ENCODE measurements at places on chromosomes 7 and 10.

DNA sequence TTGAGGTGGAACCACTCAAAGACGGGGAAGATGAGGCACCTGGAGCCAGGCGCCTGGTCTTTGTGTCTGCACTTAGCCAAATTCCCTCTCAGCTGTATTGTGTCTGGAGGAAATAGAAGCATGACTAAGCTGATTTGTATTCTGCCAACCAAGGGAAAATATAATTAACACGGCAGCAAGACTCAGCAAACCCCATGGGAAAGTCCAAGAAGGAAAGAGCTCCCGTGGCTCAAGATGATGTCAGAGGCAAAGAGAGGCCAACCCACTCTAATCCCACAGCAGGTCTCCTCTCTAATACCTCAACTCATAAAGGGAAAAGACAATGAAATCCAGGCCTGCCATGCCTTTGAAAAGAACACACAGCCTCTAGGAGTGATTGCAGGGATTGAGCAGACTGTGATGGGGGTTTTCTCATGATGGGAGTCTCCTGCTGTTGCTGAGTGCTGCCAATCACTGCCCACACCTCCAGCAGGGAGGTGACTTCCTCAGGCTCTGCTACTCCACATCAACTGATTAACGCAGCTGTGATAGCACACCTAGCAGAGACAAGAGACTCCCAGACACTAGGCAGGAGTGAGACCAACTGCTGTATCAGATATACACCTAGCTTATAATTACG, 255.5 kb upstream of the C7orf33 start:
- DNase-seq: no peak

- no peak for DNase-seq
Measured at GRCh38 chr7:51658684-51659083, 342.1 kb upstream of the COBL start.

DNA sequence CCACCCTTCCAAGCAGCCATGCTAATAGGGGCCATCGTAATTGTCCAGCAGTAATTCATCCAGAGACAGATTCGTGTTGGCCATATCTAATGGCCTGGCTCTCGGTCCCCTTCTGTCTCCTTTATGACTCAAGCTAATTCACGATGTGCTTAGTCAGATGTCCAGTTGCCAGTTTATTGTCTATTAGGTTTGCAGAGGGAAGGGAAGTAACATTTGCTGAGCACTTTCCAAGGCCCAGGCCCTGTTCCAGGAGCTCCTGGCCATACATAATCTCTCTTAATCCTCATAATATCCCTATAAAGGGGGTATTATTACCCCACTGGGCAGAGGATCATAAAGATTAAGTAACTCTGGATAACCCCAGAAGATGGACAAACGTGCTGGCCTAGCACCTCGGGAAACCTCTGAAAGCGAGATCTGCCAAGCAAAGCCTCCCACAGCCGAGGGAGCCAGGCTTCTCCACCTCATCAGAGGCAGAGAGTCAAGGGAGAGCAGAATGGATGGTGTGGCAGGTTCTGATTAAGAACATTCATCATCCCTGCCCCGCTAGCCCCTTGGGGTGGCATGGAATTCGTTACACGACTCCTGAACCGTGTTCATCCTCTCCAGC, 153.7 kb downstream of the PLXNA4 start:
- DNase-seq: no peak

- no peak for DNase-seq
Measured at GRCh38 chr10:32854435-32854834, 103.6 kb downstream of the ITGB1 start.

- no peak for DNase-seq
Measured at GRCh38 chr7:73449422-73449821, 15.8 kb downstream of the FZD9 start.

DNA sequence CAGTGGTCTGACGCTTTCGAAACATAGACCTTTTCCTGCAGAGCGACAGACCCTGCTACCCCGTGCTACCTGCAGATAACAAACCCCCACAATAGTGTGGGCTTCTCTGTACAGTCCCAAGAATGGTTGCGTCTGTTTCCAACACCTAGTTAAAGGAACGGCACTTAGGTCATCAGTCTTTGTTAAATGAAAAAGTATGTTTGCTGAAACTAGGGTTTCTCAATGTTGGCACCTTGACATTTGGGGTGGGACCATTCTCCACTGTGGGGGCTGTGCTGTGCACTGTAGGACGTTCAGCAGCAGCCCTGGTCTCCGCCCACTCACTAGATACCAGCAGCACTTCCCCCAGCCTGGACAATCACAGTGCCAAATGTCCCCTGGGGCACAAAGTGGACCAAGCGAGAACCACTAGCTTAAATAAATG, 13.7 kb downstream of the TECTB start:
- no peak for DNase-seq

DNA sequence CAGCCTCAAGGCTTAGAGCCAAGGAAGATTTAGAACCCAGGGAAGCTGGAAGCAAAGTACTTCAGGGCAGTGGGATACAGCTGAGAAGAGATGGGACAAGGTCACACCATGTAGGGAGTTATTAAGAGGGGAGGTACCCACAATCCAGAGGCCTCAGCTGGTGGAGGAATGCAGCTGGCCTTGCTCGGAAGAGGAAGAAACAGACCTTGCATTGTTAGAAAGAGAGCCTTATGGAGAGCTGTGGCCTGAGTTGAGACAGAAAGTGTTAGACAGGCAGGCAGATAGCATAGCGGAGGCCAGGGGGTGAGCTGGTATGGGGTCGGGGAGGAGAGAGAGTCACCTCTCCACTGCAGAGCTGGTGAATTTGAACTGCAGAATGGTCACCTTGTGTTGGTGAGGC, 173.1 kb downstream of the JCAD start:
- DNase-seq: no peak

- DNase-seq: no peak
Measured at GRCh38 chr7:157711353-157711888, 374.6 kb downstream of the DNAJB6 start.

DNA sequence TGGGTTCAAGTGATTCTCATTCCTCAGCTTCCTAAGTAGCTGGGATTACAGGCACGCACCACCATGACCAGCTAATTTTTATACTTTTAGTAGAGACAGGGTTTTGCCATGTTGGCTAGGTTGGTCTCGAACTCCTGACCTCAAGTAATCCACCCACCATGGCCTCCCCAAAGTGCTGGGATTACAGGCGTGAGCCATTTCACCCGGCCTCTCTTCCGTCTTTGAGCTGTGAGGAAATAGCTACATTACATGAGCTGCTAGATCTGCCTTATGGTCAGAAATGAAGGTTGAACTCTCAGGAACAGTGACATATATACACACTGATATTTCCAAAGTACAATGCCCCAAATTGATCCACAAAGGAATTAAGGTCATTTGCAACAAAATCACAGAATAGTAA, 2.4 kb downstream of the BLVRA start:
- no peak for DNase-seq

DNA sequence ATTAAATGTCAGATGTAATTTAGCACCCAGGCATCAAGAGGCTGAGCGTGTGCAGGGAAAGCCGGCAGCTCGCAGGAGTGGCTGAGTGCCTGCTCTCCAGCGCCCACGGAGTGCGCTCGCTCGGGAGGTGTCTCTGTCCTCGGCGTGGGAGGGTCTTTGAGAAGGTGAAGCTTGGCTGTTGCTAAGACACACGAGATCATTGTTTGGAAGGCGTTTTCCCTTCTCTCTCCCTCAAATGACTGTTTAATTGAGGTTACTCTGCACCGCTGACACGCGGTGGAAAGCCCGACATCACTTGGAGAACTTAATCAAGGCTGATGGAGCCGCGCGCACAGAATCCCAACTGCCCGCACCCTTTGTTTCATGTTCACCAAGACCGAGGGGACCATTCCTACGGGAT, 414.6 kb downstream of the DNAJB6 start:
- no peak for DNase-seq

DNA sequence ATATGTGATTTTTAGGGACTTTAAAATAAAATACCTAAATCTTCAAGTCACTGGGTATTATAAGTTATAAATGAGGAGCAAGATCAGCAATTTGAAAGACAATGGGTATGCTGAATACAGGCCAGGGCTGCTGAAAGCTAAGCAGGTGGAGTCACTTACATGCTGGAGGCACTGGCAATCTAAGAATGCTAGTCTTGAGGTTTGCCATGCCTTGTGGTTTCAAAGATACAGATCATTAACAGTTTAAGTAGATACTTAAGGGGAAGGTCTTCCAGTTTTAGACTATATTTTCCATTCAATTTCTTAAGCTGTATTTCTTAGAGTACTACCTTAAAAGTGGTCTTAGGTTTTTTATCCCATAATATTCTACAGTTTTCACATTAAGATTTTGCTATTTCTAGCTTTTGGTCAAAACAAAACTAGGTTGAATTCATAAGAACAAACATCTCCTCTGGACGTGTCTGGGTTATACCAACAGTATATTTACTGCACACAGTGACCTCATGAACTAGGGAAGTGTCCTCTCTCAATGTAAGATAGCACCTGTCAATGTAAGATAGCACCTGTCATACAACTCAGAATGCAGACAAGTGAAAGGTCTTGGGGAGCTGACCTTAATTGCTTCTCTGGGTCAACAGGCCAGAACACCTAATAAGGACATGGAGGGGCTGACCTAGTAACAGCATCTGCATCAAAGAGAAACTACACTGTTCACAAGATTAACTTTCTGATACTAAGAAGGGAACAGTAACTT, 2.0 kb downstream of the SRI start:
- no peak for DNase-seq

GRCh38 chr10:77371421-77371820, 266.2 kb downstream of the KCNMA1 start:
- DNase-seq: no peak

DNA sequence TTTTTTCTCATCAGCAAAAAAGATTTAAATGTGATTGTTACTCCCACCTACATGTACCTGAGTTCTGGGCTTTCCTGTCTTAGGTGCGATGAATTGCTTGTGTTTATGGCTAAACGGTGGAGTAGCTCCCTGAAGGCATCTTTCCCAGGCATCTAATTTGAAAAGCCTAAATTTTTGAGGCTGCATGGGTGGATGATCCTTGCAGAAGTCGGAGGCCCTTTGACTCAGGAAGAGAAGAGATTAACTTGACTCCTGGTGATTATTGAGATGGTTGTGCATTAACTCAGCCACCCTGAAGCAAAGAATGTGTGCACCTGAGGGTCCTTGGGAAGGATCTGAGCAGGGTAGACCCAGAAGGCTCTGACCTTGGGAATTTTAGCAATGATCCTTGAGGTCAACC, 155.6 kb upstream of the SEMA3C start:
- no peak for DNase-seq

GRCh38 chr7:94258418-94259300, 136.0 kb upstream of the COL1A2 start:
- DNase-seq: no peak

- DNase-seq: no peak
Measured at GRCh38 chr10:60985951-60986350, 42.0 kb upstream of the RHOBTB1 start.

Data from midbrain (tissue), 1 donor.